ENCODE measurements at places on chromosomes 2 and 18.

DNA sequence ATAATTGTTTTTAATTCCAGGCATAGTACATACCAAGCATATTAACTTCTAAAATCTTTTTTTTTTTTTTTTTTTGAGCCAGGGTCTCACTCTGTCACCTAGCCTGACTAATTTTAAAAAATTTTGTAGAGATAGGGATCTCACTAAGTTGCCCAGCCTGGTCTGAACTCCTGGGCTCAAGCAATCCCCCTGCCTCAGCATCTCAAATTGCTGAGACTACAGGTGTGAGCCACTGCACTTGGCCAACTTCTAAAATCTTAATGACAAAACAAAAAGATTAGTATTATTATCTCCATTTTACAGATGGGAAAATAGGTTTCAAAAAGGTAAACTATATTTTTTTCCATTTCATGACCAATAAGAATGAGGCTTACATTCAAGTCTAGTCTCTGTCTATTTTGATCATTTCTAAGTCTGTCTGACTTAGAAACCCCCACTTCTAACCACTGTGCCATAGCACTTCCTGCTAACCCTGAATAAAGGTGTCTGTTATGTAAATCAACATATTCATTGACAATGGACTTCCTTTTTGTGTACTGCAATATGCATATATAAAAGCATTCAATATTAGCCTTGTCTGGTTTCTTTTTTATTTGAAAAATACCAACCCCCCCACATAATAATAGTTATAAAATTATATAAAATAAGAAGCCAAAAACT is 28.7 kb upstream of the ZEB2 start:
- no peak for DNase-seq

DNA sequence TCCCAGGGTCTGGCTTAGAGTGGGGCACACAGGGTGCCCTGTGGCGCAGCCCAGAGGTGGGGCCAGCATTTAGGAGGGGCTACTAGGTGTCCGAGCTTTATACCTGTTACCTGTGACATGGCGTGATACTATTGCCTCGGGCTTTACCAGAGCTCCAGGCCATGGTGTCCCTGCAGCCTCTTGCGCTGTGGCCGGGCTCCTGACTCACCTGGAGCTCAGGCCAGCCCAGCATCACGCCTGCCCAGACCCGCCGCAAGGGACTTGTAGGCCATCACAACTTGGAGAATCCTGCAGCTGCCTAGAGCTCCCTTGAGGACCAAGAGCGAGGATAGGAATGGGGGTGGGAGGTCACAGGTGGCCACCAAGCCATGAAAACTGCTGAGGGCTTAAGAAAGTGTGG is 8.0 kb downstream of the INHBB start:
- DNase-seq: no peak

GRCh38 chr2:45806563-45807358 is 155.3 kb downstream of the PRKCE start:
- no peak for DNase-seq

DNA sequence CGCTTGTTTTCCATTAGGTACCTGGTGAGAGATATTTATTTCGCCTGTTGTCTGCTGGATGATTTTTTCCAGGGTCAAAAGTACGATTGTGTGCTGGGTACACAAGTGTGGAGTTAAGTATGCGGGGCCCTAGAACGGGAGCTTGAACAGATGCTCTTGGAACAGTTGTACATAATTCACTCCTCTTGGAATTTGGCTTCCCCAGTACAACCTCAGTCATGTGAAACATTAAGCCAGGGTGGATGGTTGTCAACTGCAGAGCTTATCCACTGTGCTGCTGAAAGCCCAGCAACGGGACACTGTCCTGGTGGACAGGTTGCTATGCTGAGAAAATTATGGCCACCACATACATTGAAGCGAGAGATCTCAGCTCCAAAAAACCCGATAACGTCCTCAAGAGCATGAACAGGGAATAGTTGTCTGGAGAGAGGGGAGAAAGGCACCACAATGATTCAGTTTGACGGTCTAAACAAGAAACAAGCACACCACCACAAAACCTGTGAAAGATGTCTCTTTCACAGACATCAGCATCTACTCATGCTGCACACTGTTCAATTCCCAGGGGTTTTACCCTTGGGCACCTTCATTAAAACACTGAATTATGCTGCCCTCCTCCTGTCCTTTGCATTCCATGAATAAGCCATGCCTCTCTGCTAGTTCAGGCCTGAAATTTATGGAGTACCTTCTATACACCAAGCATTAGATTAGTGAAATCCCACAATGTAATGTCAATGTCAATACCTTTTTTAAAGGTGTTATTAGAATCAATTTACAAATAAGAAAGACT is 176.8 kb upstream of the TRIB2 start:
- DNase-seq: no peak

DNA sequence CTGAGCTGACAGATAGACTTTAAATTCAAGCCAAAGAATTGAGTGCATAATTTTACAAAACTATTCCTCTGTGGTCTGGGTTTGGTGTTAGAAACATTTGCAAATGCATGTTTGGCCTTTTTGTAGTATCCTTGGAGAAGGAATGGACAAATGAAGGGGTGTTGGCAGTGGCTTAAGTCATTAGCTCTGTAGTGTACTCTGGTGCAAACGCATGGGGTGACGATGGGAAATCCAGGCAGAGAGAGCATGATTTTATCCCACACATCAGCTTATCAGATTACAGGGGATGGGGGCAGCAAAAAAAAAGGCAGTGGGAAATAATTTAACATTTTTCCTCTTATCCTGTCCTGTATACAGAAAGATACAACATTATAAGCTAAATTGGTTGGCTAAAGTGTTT is 320.6 kb downstream of the ZNF516 start:
- DNase-seq: no peak

DNA sequence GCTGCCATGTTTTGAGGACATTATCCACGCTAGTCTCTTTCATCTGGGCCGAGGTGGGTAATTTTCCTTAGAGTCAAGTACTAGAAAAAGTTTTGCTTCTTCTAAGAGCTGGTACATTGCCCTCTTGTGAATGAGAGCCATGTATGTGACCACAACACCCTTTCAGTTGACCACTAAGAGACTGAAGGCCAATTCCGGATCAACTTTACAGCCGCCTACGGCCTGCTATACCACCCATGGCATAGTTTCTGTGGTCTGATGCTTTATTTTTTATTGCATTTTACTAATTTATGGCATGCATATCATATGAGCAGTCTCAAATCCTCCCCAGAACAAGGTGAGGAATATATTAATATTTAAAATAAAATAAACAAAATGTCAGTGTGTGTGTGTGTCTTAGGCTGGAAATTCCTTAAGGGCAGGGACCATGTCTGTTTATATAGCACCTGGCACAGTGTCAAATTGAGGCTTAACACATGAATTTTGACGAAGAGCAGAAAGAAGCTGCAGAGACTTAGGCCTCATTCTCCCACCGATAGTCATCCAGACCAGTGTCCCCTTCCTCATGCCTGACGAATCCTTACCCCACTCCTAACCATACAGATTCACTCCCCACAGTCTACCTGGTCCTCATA is 35.4 kb downstream of the PSD4 start:
- DNase-seq: no peak

- DNase-seq: no peak
Measured at GRCh38 chr2:139122711-139123158, 342.5 kb upstream of the NXPH2 start.

- no peak for DNase-seq
Measured at GRCh38 chr2:222413295-222413911, 10.9 kb upstream of the SGPP2 start.

DNA sequence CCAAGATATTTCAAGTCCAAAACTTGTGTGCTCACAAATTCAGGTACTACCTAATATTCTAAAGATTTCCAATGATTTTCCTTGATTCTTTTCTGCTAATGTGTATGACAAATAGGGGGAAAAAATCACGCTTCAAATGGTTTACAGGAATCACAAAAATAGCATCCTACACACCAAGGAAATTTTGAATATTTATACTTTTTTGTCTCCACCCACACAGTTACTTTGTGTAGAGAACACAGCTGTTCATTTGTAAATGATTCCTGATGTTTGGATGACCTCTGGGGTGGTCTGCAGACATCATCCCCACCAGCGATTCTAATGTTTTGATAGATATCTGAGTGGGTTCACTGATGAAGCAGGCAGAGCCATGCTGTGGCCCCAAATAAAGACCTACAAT is 260.6 kb upstream of the NCKAP5 start:
- no peak for DNase-seq

DNA sequence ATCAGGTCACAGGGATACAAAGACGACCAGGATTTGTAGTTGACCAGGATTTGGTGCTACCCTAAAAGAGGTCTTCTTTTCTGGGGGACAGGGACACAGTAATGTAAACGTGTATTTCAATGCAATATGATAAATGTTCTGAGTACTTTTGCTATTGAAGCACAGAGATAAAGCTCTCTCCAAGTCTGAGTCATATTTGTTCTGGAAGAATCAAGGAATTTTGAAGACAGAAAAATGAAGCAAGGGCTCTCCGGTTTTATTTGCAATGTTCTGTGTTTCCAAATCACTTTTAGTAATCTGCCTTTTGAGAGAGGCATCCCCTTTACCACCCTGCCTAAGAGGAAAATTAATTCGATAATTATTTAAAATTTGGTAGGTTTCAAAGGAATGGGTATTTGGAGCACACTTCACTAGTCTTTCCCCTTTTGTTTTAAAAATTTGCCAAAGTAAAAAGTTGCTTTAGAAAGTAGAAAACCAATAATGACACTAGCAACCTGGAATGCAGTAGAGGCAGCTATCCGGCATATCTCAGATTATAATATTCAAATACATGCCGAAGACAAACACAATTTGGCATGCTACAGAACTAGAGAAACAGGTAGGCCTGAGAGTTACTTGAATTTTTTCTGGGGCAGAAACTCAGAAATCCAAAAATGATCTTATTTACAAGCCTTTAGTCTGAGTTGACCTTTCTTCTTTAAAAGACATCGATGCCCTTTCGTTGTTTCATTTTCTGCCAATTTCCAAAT is 82.7 kb downstream of the MREG start:
- no peak for DNase-seq

- DNase-seq: no peak
Measured at GRCh38 chr2:108936866-108937265, 52.2 kb downstream of the EDAR start.

GRCh38 chr18:59885579-59886163 is 14.1 kb upstream of the PMAIP1 start:
- DNase-seq: no peak

Measured in endothelial cell (in vitro differentiated cells).